ENCODE measurements at places on chromosomes 5 and 9.
A peak's percentile ranks its signal among the peaks of the same experiment; 100 is the strongest.

DNA sequence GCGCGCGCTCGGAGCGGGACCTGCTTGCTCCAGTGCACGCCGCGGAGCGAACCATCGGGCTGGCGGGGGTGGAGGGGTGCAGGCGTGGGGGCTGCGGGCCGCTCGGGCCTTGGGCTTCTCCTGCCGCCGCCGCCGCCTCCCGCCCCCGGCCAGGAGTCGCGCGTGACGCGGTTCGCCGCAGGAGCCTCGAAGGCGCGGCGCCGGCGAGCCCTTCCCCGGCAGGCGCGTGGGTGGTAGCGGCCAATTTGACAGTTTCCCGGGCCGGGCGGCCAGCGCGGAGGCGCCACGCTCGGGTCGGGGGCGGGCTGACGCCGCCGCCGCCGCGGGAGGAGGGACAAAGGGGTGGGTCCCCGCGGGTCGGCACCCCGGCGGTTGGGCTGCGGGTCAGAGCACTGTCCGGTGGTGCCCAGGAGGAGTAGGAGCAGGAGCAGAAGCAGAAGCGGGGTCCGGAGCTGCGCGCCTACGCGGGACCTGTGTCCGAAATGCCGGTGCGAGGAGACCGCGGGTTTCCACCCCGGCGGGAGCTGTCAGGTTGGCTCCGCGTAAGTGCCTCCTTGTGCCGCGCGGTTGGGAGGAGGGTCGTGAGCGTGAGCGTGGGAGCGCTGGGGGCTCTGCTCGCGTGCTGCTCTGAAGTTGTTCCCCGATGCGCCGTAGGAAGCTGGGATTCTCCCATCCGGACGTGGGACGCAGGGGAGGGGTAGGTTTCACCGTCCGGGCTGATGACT is at the start of gene TJP2:
TSS of gene TJP2 (plus strand) at position 387 of the 725 bp plus-strand sequence. CDS start at position 483, 96 bp downstream.
- peak; percentile 73 for DNase-seq

DNA sequence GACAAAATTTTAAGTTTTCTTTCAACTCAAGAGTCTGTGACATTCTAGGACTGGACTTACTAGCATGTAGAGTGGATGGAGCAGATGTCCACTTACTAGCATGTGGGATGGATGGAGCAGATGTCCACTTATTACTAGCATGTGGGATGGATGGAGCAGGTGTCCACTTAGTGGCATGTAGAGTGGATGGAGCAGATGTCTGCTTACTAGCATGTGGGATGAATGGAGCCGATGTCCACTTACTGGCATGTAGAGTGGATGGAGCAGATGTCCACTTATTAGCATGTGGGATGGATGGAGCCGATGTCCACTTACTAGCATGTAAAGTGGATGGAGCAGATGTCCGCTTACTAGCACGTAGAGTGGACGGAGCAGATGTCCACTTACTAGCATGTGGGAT is 2.4 kb downstream of the SLC36A1 start:
- no peak for DNase-seq

DNA sequence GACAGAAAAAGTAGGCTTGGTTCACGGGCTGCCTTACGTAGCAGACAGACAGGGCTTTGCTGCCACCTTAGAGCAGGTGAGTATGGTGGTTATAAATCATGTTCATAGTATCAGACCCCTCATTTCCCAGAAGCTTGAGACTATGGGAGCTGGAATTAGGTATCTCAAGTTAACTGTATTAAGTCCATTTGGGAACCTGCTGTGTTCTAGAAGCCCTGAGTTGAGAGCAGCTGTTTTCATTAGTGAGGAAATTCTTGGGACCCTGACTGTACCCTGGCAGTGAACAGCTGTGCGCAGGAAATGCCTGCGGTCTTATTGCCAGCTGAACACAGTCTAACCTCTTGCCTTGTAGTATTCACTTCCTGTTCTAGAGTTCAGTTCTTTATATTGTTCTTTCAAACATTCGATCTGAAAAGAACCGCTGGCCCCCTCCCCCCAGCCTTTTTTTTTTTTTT is 29.8 kb downstream of the UGCG start:
- DNase-seq, result no peak

DNA sequence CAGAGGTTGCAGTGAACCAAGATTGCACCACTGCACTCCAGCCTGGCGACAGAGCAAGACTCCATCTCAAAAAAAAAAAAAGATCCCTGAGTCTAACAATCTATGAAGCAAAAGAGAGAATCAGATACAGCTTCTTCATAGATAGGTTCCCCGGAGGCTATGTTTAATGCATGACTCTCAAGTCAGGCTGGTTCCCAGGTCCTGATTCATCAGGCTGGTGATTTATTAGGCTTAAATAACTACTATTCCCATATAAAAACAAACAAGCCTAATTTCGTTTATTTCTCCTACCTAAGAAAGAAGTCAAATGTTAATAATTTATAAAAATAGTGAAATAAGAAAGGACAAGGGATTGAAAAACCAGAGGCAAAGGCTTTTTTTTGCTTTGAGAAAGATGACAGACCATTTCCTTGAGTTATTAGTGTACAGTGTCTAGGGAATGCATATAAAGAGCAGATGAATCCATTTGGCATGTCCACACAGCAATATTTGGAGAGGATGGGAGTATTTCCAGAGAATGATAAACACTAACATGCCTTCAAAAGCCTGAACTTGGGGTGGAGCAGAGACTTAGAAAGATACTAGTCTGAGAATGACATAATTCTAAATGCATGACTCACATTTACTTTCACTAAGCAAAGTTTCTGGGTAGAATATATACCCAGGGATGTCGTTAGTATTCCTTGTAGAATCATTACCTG is 115.3 kb downstream of the NREP start:
- no peak for DNase-seq

DNA sequence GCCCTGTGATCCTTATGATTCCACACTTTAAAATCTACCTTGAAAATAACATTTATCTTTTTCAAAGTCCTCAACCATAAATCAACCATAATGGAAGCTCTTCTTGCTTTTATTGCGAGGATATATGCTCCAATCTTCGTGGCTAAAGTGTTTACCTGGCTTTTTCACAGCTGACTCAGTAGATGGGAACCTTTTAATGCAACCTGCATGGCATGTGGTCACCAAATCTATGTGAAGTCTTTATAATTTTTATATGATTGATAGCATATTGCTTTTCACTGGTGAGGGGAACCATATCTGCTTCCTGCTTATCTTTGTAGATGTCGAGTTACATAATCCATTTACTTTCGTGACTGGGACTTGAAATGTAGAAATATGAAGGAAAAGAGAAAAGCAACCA is 47.1 kb upstream of the TLX3 start:
- no peak for DNase-seq

- no peak for DNase-seq
These were observed 11.1 kb downstream of the SPRY4 start for GRCh38 chr5:142313682-142314081.

DNA sequence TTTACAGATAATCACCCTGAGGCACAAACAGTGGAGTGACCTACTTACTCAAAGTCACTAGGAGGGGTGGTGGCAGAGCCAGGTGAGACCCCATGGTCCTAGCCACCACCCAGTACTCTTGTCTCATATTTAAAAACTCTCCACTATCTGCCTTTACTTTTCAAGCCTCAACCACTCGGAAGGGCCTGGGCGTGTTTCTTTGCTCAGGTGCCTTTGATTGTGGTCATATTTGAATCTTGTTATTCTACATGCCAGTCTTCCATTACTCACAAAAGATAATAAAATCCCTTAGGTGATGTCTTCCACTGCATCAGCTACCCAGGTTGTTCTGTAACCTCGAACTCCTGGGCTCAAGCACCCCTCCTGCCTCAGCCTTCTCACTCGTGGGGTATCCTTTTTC is 20.7 kb upstream of the TRIM36 start:
- no peak for DNase-seq

DNA sequence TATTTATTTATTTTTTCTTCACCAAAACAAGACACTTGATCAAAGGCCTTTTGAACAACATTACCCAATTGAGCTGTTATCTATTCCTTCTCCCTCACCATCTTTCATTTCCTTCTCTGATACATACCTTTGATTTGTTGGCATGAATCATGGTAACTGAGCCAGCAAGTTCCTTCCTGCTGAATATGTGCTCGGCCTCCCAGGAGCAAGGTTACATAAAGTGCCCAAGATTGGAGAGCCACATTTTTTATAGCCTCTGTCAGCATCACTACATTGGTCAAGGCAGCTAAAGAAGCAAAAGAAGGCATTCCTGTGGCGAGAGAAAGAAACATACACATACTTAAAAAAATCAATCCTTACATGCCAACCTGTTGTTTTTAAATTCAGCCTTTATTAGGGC is 369.6 kb downstream of the CYLC2 start:
- DNase-seq, result no peak

- no peak for DNase-seq
These were observed 20.2 kb downstream of the ZNF474 start for GRCh38 chr5:122149321-122150090.

- DNase-seq, result peak; percentile 39
These were observed 10.7 kb upstream of the SEC16A start for GRCh38 chr9:136493567-136493971.

GRCh38 chr9:89872913-89873707 is 268.3 kb downstream of the GADD45G start:
- no peak for DNase-seq

GRCh38 chr9:111301195-111301594 is 28.8 kb downstream of the OR2K2 start:
- DNase-seq, result no peak

DNA sequence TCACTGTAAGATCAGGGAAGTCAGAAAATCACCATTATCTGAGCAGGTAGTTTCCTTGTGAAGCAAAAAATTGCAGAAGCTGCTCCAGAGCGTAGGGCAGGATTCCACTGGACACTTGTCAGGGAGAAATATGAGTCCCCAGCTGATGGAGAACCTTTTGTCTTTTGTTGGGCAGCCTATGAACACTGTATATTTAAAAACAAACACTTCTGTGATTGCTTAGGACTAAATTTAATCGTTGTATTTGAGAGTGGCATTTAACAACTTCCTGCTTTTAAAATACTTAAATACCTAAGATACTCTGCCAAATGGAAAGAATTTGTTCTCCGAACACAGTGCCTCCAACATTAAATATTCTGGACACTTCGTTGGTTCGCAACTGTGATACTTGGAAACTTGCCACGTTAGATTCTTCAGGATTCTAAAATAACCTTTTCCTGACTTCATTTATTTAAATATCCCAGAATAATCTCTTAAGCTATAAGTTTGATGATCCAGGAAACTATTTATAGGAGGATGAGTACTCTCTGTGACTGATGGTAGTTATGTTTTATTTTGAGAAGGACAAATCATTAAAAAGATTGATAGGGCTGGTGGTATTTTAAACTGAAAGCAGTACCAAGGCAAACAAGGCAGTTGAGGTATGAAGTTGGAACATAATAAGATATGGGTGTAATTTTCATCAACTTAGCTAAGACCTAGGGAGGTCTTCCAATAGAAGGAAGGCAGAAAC is 2.7 kb upstream of the HSPA4 start:
- no peak for DNase-seq

GRCh38 chr5:132327252-132327955 is 33.2 kb downstream of the SLC22A4 start:
- DNase-seq, result no peak

DNA sequence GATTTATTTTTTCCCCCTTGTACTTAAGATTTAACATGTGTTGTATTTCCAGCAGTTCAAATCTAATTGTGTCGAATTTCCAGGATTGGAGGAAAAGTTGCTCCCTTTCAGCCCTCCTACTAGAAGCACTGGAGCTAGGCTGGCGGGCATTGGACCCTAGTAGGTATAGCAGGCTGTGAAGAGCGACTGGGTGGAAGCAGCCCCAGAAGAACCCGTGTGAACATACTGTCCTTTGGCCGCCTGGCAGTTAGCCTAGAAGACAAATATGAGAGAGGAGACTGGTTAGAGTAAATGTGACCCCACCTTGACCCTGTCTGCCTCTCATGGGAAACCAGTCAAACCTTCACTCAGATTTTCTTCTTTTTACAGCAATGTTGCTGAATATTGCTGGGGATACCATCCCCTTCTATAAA is 13.9 kb downstream of the ALDOB start:
- DNase-seq, result no peak

DNA sequence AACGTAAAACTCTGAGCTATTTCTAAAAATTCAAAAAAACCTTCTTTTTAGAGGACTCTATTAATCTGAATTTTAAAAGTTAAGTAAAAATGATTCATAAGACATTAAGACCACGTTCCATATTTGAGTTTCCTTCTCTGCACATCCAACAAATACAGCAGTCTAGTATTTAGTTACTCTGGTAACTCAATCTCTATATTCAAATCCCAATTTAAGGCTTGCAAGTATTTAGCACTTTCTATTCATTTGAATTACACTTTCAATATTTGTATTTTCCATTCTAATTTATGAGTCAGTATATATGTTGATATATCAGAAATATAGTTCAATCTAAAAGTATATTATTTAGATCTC is 17.7 kb downstream of the RFX3 start:
- no peak for DNase-seq

- DNase-seq, result no peak
These were observed 248.7 kb upstream of the MAP3K1 start for GRCh38 chr5:56566374-56567249.
